MV-4-11 (cell line): ENCODE measurements at places on chromosomes 6 and 20.
A peak's percentile ranks its signal among the peaks of the same experiment; 100 is the strongest.

DNA sequence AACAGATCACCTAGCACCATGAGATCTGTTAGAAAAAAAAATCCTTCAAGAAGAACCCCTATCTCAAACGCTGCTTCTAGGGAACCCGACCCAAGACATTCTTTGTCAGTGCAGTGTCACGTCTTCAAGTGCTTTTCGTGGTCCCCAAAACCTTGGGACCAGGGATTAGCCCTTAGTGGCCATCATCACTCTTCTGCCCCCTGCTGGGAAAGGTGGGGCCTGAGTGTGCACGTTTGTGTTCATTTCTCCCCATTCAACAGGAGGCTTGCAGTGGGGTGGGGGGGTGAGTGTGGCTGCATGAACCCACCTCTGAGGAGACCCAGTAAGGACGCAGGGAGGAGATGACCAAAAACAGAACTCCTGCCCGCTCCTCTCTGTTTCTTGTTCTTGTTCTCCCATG, 218.2 kb upstream of the RNF24 start:
- DNase-seq: no peak

DNA sequence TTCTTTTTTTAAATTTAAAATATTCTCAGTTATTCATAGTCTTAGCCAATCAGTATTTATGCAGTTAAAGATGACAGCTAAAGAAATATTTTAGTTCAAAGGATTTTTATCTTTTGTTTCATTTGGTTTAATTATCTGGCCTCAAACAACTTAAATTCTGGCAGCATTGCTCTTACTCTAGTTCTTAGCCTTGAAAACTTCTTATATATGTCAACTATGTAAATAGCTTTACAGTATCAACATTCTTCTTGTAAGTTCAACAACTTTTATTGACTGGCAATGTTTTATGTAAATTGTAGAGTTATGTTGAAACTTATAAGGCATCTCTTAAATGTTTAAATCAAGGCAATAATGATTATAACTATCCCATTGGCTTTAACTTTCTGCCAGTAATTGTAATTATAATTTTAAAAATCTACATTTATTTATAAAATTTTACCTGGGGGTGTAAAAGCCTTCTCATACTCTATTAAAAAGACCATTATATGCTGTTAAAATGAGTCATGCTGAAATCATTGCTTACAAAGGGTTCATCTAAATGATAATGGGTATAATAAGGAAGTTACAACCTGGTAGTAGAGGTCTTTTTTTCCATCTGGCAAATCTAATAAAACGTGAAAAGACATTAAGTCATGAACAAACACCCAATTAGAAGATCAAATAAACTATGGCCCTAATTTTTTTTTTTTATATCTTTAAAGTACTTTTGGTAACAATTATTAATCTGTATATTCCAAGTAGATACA, 45.8 kb upstream of the FAM184A start:
- DNase-seq: no peak

DNA sequence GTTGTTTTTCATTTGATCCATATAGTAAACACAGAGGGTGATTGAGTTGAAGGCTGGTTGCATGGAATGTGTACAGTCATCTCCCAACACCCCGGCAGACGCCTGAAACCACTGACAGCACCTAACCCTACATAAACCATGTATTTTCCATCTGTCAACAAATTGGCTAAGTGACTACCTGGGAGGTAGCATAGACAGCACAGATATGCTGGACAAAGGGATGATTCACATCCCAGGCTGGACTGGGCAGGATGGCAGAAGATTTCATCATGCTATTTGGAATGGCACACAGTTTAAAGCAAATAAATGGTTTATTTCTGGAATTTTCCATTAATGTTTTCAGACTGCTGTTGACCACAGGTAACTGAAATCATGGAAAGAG, 4.4 kb upstream of the VIP start:
- DNase-seq: no peak

DNA sequence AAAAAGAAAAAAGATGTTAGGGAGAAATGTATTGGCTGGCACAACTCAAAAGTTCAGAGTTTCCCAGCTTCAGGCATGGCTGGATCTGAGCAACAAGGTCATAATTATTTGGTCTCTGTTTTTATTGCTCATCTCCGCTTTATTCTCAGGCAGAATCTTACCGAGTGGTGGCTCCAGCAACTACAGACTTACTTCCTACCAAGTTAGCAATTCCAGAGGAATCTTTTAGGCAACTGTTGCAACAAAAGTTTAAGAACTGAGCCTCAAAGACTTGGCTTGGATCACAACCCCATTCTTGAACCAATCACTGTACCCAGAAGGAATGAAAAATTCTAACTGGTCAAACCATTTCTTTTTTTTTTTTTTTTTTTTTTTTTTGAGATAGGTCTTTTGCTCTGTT, 35.5 kb upstream of the NCOA3 start:
- no peak for DNase-seq

DNA sequence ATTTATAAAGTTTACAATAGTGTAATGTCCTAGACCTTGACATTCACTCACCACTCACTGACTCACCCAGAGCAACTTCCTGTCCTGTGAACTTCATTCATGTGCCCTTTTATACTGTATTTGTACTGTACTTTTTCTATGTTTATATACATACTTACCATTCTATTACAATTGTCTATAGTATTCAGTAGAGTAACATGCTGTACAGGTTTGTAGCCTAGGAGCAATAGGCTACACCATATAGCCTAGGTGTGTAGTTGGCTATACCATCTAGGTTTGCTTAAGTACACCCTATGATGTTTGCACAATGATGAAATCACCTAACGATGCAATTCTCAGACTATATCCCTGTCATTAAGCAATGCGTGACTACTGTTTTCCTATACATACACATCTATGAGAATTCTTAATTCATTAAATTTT, 17.5 kb downstream of the EDEM2 start:
- peak; percentile 37 for DNase-seq

- no peak for DNase-seq
Measured at GRCh38 chr20:48656661-48657211, 171.1 kb downstream of the PREX1 start.

- DNase-seq: no peak
Measured at GRCh38 chr6:147177286-147177685, 26.9 kb upstream of the STXBP5 start.

- no peak for DNase-seq
Measured at GRCh38 chr6:18023891-18024290, 36.5 kb upstream of the KIF13A start.

DNA sequence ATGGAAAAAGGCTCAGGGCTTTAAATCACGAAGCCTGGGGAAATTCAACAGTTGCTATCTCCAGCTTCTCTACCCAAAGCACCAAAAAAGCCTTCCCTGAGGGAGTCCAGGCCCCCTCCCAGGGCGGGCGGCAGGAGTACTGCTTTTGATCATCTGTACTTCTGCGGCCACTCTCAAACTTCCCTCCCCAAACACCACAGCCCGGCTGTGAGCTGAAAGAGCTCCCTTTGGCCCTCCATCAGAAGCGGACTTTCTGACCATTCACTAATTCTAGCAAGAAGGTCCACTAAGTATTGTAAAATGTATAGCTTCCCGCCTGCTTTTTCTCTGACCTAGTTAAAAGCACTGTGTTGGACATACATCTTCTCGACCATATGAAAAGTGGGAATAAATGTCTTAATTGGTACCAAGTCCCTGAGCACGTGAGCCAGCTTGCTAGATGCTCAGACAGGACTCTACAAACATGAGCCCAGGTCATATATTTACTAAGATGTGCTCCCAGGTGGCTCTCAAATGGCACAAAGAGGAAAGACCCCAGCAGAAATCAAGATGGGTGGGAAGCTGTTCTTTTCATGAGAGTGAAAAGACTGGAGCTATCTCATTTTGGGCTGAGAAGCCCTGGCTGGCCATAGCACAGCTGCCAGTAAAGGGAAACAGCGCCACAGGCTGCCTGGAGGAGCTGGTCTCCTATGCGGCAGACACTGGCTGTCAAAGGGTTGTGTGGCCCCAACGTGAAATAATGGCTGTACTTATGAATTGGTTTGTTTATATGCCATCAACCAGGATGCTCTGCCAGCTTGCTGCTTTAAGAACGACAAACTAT, 58.6 kb downstream of the GFOD1 start:
- DNase-seq: no peak

GRCh38 chr6:80607811-80608391, 501.4 kb downstream of the BCKDHB start:
- DNase-seq: peak; percentile 83

DNA sequence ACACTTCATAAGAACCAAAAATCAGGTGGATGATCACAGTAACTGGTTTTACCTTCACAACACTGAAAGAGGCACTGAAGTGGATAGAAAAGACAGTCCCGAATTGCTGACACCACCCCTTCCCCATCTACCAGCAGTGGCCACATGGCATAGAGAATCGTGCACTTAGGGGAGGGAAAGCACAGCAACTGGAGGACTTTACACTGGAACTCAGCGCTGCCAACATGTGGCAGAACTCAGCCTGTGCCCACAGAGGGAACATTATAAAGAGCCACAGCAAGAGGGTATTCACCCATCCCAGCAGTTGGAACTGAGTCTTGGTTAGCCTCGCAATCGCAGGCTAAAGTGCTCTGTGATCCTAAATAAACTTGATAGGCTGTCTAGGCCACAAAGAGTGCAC, 6.5 kb upstream of the KIAA1586 start:
- DNase-seq: peak; percentile 48

DNA sequence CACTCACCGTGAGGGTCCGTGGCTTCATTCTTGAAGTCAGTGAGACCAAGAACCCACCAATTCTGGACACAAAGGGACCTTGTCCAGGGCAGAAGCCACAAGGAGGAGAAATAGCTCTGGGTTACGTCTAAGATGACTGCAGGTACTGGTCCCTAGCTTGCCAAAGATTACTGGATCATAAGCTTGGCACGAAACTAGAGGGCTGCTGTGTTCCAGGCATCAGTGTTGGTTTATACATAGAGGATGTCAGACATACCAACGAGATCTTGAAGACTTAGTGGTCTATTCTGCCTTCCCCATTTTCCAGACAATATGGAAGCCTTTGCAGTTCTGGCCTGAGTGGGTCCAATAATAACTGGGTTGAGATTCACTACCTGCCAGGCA, 175.7 kb downstream of the TBX18 start:
- no peak for DNase-seq

DNA sequence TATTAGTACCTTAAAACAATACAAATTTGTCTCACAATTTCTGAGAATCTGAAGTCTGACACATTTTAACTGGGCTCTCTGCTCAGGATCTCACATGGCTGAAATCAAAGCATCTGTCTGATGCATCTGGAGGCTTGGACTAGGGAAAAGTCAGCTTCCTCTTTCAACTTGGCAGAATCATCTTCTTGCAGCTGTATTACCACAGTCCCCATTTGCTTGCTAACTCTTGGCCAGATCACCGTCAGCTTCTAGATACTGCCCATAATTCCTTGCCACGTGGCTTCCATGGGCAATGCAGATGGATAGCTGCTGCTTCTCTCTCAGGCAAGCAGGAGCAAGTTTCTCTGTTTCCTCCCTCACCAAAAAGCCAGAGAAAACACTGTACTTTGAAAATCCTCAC, 1106.4 kb upstream of the CITED2 start:
- DNase-seq: peak; percentile 74

DNA sequence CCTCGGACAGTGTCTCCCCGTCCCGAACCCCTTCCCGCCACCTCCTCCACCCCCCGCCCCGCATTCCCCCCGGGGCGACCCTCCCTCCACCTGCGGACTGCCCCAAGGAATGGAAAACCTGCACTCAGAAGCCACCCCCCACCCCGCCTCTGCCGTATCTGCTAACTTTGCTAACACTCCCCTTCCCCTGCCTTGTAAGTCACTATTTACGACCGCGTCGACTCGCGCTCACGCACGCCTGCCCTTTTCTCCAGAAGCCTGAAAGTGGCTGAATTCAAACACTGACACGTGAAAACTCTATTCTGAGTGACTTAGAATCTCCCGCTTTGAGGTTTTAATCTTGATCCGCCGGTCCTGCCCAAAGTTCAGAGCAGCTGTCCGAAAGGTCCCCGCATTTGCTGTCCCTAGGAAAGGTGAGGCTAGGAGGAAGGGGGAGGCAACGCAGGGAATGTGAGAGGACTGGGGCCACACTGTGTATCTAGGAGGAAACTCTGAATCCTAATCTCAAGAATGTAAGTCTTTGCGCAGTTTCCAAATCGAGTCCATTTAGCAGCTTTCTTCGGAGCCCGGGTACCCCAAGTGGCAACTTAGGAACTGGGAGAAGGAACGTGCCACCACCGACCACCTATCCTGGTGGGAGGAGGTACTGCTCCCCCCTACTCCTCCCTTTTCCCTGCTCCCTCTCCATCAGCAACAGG, 9.3 kb upstream of the POU3F2 start:
- no peak for DNase-seq

GRCh38 chr6:129989396-129989795, 29.0 kb upstream of the L3MBTL3 start:
- no peak for DNase-seq

DNA sequence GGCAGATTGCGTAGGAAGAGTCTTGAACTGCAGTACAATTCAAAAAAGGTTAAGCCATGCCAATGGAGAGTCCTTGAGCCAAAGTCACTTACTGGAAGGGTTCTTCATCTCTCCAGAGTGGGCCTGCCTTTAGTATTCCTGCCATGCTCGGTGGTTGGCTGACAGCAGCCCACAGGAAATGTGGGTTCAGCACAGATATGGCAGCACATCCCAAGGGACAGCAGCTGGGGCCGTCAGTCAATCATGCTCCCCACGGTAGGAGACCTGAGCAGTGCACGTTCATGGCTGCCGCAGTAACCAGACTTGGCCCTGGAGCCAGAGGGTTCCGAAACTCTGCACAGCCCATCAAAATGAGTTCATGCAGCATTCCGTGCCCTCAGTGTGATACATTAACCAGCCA, 63.6 kb upstream of the SIRPA start:
- no peak for DNase-seq

GRCh38 chr6:169960003-169960344, 208.6 kb downstream of the ERMARD start:
- DNase-seq: no peak

GRCh38 chr6:152022303-152022702, 214.8 kb downstream of the ESR1 start:
- no peak for DNase-seq

DNA sequence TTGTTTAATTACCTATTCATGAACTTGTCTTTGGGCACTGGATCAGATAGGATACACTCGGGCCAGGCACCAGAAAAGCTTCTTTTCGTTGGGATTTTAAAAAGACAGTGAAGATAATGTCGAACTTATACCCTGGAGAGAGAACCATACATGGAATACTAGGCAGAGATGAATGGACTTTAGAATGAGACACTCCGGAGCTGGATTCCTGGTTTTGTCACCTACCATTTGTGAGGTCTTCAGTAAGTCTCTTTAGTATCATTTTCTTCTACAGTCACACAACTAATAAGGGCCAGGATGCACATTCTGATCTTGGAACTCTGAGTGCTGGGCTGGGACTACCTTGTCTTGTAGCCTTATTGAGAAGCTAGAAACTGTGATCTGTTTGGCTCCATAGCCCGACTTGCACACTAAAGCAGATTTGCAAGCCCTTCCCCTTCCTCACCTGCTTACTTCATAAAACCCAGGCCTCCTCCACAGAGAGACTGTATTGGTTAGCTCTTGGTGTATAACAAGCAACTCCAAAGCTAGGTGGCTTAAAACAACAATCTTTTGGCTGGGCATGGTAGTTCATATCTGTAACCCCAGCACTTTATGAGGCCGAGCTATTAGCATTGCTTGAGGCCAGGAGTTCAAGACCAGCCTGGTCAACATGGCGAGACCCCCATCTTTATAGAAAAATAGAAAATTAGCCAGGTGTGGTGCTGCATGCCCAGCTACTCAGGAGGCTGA, 7.4 kb upstream of the IFT52 start:
- DNase-seq: no peak

- DNase-seq: no peak
Measured at GRCh38 chr6:146990821-146991798, 213.1 kb upstream of the STXBP5 start.
